ENCODE measurements at places on chromosomes 1 and 21.

- no peak for DNase-seq
These were observed 16.7 kb downstream of the TIPRL start for GRCh38 chr1:168195199-168196135.

- no peak for DNase-seq
These were observed 2.6 kb downstream of the MKNK1 start for GRCh38 chr1:46601257-46602007.

DNA sequence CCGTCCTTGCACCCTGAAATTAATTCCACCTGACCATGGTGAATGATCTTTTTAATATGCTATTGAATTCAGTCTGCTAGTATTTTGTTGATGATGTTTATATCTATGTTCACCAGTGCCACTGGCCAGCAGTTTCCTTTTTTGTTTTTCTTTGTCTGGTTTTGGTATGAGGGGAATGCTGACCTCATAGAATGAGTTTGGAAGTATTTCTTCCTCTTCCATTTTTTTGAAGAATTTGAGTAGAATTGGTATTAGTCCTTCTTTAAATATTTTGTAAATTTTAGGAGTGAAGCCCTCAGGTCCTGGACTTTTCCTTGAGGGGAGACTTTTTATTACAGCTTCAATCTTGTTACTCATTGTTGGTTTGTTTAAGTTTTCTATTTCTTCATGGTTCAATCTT, 231.6 kb downstream of the MRPL39 start:
- DNase-seq = peak; percentile 65

GRCh38 chr1:26083208-26083607, 15.8 kb upstream of the TRIM63 start:
- peak; percentile 10 for DNase-seq

DNA sequence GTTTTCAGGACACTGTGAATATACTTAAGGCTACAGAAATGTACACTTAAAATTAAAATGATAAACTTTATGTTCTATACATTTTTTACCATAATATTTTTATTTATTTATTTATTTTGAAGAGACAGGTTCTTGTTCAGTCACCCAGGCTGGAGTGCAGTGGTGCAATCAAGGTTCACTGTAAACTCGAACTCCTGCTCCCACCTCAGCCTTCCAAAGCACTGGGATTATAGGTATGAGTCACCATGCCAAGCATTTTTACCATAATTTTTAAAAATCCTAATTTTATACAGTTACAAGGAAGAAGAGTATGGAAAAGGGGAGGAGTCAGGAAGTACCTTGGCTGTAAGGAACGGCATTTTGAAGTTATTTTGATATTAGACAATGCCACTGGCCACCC, 23.6 kb upstream of the ANGPTL3 start:
- DNase-seq = no peak

DNA sequence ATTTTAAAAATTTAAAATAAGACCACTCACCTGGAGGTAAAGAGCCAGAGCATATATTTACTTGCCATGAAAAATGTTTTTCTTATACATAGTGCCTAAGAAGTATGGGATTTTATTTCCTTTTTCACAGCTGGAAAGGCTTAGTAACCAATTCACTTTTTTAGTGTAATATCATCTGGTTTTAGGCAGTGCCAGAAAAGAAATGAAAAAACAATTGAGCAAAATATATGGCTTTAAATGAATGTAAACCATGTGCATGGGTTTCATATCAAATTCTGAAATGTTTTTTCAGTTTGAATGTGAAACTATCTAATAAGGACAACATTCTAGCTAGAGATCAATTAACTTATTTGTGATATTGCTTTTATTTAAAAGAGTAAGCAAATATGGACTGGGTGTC, 672.4 kb upstream of the ADAMTS5 start:
- no peak for DNase-seq

GRCh38 chr21:26546446-26547097, 26.5 kb downstream of the CYYR1 start:
- DNase-seq = no peak

DNA sequence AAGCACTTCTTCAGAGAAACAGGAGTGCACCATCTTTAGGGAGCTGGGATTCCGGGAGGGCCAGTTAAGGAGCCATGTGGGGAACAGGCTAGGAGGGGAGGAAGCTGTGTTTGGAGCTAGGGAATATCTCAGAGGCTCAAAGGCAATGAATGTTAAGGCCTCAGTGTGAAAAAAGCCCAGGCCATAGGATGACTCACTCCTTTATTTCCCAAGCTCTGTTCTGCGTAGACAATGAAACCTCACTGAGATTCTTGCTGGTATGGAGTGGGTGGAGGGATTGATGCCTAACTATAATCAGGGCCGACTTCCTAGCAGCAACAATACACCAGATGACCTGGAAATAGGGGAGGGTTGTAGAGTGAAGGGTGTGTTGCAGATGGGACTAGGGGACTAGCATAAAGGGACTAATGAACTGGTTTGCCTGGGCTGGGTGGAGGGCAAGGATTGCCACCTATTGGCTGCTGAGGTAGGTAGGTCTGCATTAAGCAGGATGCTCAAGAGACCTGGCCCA, 2.1 kb downstream of the GNAT2 start:
- peak; percentile 92 for DNase-seq

DNA sequence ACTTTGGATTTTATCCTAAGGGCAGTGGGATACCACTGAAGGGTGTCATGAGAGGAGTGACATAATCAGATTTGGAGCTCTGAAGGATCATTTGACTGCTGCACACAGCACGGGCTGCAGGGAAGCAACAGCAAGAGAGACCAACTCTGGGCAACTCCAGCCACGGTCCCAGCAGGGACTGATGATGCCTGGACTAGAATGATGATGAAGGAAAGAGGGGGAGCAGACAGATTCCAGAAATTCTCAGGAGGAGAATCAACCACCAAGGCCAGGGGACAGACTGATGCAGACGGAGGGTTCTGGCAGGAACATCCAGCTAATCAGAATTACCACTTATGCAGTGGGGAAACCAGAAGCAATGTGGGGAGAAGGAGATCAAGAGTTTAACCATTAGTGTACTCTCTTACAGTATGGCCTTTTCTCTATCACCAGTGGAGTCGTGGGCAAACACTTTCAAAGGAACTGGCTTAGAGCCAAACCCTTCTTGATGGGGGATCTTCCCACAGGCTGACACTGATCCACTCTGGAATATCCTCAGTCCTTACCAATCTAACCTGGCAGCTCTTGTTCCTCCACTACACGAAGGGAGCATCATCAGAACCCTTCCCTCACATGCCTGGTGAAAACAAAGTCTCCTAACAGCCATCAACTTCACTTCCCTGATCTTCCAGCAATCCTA, 3.3 kb downstream of the URB1 start:
- peak; percentile 82 for DNase-seq

DNA sequence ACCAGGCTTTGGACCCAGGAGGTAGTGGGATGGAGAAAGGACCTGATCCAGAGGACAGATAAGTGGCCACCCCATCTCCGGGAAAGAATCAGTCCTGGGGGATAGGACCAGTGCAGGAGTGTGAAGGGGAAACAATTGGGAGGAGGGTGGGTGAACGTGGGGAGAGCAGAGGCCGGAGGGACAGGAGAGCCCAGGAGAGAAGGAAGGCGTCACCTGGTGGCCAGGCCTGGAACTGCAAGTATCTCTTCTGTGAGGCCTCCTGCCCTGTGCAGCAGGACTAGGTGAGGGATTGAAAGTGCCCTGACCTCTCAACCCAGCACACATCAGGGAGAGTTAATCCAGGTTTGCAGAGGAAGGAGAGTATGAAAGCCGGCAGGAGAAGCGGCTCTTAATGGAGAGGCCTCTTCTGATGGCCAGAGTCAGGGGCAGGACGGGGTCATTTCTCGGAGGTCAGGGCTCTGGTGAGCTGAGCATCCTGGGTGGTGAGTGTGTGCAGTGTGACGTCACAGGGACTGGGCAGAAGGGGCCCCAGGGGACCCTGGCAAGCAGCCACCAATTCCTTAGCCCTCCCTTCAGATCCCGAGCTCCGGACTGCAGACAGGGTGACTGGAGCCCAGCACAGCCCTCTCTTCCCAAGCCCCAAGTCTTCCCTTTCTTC, 9.2 kb upstream of the LAD1 start:
- DNase-seq = peak; percentile 63

GRCh38 chr1:172177849-172178248, 242.6 kb upstream of the C1orf105 start:
- DNase-seq = no peak

DNA sequence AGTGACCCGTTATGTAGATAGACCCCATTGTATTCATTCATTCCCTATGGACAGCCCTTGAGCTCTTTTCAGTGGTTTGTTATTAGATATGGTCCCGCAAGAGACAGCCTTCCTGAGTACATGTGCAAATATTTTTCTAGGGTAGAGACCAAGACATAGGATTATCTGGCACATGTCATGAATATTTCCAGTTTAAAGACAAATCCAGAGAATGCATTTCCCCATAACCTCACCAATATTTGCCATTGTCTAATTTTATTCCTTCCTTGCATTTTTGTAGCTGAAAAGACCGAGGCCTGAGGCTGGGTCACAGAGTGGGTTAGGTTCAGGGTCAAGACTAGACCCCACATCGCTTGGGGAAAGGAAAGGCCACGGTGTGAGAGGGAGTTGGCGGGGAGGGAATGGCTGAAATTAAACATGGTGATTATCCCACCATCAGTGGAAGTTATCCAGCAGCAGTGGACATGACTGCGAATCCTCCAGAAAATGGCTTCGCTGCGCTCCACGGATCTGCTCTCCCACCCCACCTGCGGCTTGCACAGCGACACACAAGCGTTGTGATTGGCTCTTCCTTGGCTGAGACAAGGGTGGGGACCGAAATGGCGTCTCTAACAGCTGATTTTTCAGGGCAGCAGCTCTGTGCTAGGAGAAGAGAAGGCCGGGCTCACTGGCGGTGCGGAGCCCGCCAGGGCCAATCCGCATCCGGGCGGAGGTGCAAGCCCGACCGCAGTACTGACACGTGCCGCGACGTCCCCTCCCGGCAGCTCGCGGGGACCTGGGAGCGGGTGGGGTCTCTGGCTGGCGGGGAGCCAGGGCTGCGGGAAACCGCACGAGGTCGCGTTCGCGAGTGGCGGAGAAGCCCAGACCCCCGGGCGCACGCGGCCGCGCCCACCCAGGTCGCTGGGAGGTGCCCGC, 16.1 kb upstream of the STMN1 start:
- peak; percentile 25 for DNase-seq

GRCh38 chr1:48695161-48695560, 81.5 kb downstream of the BEND5 start:
- DNase-seq = no peak

- DNase-seq = no peak
These were observed 2.4 kb downstream of the PAQR7 start for GRCh38 chr1:25873120-25873519.

- no peak for DNase-seq
These were observed 178.3 kb downstream of the HMCN1 start for GRCh38 chr1:185912504-185912903.

GRCh38 chr21:35349376-35350080, 300.4 kb upstream of the RUNX1 start:
- peak; percentile 89 for DNase-seq

- no peak for DNase-seq
These were observed 120.7 kb downstream of the CRB1 start for GRCh38 chr1:197388801-197389200.

DNA sequence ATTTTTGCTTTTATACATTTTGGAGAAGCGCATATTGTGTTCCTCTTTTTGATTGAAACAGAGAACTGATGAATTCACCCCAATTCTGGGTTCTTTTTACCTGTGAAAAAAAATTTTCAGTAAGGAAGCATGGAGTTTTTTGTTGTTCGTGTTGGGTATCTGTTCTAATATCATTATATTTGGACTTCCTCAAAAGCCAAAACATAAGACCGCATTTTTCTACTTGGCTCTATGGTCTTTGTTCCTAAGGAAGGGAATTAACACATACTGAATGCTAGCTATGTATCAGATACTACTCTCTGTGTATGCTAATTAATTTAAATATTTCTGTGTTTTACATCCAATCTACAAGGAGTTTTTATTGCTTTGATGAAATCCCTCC, 12.9 kb downstream of the EPB41 start:
- DNase-seq = no peak

- DNase-seq = no peak
These were observed 1.9 kb upstream of the HES3 start for GRCh38 chr1:6241887-6242740.

- DNase-seq = no peak
These were observed at the start of gene ACTN2 for GRCh38 chr1:236685917-236686814. Gene ACTN2, plus strand, starts transcription at chr1:236686499. Its CDS starts 175 bp downstream, at chr1:236686674.

GRCh38 chr1:202124142-202124541, 1.4 kb downstream of the GPR37L1 start:
- DNase-seq = no peak

DNA sequence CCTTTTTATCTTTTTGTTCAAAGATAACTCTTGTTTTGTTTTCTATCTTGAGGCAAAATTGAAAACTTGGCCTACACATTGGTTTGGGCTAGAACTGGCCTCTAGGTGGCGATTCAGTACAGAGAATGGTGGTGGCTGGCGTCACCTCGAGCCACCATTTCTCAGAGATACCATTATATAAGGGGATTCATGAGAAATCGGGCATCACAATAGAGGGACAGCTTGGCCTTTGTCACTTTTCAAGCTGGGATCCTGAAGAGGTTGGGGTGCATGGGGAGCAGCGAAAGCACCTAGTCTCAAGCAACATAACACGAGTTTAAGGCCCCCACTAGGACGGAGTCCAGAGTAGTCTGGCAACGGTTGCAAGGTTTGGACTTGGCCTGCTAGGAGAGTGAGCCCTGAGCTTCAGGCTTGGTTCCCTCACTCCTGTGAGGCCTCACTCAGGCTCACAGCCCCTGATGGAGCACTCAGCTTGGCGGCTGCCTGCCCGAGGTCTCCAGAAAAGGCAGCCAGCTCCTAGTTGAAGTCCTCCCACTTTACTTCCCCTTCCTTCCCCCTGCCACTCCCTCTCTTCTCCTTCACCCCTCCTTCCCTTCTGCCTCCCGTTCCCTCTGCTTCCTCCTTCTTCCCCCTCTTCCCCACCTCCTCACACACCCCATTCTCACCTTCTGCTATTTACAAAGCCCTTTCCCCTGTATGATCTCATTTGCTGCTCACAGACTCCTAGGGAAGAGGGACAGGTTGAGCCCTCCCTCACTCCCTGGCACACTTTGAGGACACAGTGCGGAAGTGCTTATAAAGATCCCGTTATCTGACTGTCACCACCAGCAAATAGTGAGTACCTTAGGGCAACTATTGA, 67.8 kb downstream of the LRIG2 start:
- peak; percentile 63 for DNase-seq
